ENCODE measurements at places on chromosomes 3 and 15. TPM values are rescaled to one million over a fixed set of nuclear protein-coding genes. Genes with fewer than 3 reads are reported as not detected.

Gene INKA1
- 1.6 TPM for total RNA-seq

Gene DLEC1
- total RNA-seq, result 0.07 TPM

Gene HAUS2
- total RNA-seq, result 20.9 TPM

Gene C2CD4A
- total RNA-seq, result 0.02 TPM

Gene RHOV
- 5.3 TPM for total RNA-seq

Gene NR2F2
- 23.6 TPM for total RNA-seq

Gene LINGO1
- 8.4 TPM for total RNA-seq

Gene ZNF860
- 1.0 TPM for total RNA-seq

Gene GP9
- not detected for total RNA-seq

Gene GABPB1
- 35.5 TPM for total RNA-seq

Gene PDCD10
- total RNA-seq, result 57.3 TPM
